NCI-H748 treated with DMSO at 0.1 percent for 48 hours (cell line): ENCODE measurements at places on chromosomes 2 and 18.

DNA sequence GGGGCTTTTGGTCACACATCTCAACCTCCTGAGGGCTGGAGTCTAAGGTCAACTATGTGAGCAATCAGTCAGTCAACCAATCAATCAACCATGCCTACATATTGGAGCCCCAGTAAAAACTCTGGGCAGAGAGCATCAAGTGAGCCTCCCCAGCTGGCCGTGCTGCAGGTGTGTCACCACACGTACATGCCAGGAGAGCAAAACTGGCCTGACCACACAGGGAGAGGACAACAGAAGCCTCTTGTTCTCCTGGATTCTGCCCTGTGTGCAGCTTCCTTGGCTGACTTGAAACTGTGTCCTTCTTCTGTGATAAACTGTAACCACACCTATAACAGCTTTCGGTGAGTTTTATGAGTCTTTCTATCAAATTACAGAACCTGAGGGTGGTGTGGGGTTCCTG, 25.9 kb downstream of the GPR35 start:
- DNase-seq: no peak

GRCh38 chr18:75521816-75522215, 94.3 kb upstream of the SMIM21 start:
- DNase-seq: no peak

DNA sequence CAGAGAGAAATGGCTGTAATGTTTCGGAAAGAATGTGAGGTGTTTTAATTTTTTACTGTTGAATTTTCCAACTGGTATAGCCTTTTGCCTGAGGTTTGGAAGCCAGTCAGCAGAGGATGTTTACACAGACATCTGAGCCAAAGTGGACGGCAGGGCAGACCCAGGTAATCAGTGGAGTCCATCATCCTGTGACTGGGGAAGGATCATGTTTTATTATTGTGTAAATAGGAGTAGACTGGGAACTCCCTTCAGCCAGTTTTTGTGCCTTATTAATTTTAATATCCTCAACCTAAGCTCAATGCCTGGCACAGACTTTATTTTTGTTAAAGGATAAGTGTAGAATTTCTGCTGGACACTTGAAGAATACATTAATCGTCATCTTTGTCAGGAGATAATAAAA, 142.0 kb upstream of the GAREM1 start:
- DNase-seq: peak; percentile 86

DNA sequence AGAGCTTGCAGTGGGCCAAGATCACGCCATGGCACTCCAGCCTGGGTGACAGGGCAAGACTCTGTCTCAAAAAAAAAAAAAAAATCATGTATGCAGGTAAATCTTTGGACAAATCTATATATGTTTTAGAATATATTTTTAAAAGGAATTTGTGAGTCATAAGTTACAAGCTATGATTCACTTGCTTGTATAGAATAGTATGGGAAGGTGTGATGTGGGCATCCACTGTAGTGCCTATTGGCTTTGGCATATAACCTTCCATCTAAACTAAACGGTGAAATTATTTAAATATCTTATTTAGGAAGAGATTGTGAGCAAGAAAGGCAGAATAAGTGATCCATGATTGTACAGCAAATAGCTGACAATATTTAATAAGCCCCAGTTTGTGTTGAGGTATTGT, 261.1 kb downstream of the GALNT13 start:
- no peak for DNase-seq

DNA sequence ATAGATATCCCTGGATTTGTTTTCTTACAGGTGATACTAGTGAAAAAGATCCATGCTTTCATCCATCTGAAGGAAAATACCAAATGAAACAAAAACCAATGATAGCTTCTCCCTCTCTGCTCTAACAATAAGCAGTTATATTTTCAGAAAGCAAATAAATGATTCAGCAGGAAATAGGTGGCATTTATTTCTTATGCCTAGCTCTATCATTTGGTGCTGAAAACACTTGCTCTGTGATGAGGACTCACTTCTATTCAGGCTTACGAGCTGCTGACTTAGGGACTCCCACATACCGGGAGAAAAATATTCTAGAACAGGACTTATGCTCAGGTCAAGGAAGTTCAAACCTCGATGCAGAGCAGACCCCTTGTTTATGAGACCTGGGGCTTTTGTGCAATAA, 142.6 kb downstream of the SETBP1 start:
- no peak for DNase-seq

DNA sequence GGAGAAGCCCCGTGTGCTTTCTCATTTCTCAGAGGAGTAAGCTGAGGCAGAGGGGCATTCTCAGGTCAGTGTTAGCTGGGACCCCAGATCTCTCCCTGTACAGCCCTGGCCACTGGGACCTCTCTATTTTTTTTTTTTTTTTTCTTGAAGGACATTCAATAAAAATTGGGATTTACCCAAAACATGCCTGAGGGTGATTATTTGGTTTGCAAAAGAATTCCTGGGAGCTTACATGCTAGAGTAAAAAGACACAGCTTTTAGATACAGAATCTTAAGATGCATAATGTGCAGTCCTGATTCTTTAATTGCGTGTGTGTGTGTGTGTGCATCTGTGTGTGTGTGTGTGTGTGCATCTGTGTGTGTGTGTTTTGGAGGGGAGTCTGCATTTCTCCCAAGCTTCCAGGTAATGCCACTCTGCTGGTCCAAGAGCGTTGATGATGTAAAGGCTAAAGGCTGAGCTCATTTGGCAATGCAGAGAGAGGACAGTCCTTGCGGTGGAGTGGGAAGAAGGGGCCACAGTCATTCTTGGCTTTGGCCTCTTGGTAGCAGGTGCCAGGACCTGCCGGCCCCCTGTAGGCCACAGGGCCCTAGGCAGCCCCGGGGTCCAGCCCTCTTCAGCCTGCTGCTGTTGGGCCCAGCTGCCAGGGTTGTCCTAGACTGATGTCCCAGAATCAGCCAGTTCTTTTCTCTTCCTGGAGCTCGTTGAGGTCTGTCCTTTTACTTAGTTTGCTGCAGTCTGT, 74.1 kb upstream of the MCFD2 start:
- no peak for DNase-seq

DNA sequence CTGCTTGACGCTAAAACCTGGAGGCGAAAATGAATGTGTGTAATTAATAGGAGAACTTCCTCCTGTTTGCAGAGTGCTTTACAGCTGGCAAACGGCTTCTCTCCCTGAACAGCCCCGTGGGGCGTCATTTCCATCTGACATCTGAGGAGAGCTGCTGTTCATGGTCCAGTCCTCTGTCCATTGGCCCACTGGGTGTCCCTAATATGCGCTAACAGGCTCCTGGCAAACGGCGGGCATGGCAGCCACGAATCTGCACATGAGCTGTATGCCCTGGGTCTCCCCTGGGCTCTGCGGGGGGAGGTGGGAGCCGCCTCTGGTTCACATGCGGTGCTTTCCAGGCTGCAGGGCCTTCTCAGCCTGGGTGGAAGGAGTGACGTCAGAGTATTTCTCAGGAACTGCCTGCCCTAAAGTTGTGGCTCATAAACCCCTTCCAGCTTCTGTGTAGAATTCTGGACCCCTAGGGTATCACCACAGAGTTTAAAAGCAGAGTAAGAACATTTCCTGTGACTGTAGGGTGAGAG, 73.2 kb downstream of the LRRFIP1 start:
- no peak for DNase-seq

DNA sequence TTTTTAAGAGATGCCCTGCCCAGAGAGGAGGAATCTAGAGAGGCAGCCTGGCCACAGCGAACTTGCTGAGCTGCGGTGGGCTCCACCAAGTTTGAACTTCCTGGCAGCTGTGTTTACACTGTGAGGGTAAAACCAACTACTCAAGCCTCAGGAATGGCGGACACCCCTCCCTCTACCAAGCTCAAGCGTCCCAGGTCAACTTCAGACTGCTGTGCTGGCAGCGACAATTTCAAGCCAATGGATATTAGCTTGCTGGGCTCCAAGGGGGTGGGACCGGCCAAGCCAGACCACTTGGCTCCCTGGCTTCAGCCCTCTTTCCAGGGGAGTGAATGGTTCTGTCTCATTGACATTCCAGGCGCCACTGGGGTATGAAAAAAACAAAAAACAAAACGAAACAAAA, 289.4 kb downstream of the KCNS3 start:
- no peak for DNase-seq

- no peak for DNase-seq
Observed at GRCh38 chr18:4181882-4182568, 273.1 kb downstream of the DLGAP1 start.

- no peak for DNase-seq
Observed at GRCh38 chr2:98750593-98751282, 19.8 kb upstream of the MGAT4A start.

DNA sequence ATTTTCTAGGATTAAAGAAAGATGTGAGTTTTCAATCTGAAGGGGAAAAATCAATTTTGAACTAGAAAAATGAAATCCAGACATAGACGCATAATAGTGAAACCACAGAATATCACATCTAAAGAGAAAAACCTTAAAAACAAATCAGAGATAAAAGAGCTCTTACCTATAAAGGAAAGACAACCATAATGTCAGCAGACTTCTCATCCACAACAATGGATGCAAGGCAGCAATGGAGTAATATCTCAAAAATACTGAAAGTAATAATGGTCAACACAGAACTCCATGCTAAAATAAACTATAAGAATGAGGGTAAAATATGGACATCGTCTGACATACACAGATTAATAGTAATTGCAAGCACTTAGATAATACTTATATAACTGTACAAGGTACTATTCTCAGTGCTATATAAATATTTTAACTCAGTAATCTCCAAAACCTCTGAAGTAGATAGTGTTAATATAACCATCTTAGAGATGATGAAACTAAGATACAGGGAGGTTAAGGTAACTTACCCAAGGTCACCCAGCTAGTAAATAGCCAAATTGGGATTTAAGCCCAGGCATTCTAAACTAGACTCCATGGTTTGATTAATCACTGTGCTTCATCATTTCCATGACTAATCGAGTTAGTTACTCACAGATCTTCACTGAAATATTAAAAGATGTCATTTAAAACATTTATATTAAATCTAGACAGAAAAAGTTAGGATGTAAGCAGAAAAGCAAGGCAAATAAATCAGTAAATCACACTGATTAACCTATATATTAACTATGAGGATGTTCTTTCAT, 89.4 kb upstream of the SPTBN1 start:
- no peak for DNase-seq

DNA sequence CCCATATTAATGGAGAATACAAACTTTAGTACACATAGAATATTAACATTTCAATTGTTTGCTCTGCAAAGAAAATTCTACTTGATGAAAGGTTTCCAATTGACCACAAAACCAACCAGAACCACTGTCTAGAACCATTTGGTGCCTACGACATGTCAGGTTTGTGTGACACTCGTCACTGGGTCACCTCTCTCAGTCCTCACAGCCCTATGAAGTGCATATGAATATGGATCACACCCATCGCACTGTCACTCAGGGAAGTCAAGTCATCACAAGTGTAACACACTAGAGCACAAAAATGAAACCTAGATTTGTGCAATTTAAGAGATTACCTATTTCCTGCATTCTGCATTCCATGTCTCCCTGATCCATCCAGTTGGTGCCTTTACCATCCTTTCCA, 43.7 kb downstream of the PTPN2 start:
- no peak for DNase-seq

DNA sequence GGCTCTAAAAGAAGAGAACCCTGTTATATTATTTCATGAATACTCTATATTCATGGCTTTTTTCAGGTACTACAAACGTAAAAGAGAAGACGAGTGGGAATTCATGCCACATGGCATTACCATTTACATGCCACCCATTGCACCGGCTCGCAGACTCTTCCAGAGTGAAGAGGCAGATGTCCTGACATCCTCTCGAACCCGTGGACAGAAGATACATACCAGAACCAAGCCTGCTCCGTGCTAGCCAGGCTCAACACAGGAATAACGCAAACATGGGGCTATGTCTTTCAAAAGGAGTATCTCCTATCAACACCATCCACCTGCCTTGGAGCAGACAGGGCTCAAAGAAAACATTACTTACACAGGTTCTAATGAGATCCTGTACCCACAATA, 168.8 kb downstream of the THADA start:
- no peak for DNase-seq

- DNase-seq: peak; percentile 19
Observed at GRCh38 chr18:13530879-13531387, 195.4 kb downstream of the FAM210A start.

- DNase-seq: no peak
Observed at GRCh38 chr18:2654928-2655177, 673 bp upstream of the SMCHD1 start.

DNA sequence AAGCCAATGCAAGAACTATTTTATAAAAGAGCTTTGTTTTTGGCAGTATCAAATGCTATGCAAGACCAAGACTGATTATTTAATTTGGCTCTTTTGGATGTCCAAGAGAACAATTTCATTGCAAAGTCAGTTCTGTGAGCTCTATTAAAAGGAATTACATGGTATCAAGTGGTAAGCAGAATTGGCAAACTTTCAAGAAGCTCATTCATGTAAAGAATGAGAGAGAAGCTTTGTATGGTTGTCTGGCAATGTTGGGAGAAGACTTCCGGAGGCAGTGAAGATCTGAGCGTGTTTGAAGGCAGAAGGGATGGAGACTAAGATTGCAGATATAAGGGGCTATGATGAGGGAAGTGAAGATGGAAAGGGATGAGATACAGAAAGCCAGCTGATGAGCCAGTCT, 49.6 kb downstream of the CPS1 start:
- no peak for DNase-seq

DNA sequence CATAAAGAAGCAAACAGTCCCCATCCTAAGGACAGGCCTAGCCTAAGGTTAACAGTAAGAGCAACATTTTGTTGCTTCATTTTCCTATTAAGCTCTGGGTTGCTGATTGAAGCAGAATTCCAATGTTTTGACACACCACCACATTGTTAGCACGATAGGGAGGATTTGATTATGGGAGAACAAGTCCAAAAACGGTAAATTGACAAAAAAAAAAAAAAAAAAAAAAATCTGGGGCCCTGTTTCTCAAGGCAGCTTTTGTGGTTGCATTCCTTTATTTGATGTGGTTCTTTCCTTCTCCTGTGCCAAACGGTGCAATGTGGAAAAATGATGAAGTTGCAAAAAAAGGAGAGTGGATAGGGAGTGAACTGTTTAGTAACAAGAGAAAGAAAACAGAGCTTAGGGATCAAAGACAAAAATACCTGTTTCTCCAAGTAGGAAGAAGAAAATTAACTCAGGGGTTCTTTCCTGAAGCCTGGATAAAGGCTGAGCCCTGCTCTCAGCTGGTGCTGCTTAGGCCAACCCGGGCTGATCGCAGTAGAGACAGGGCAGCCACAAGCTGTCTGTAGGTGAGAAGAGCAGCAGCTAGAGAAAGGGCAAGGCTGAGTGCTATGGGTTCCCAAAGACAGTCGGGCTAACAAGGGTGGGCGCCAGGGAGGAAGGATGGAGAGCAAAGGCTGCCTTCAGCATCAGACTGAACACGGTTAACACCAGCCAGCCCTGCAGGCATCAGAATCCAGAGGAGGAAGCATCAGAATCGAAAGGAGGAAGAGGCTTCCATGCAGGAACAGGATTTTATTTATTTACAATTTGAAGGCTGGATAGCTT, 167.8 kb upstream of the FOSL2 start:
- no peak for DNase-seq

GRCh38 chr2:118151831-118152230, 63.6 kb downstream of the INSIG2 start:
- DNase-seq: no peak

GRCh38 chr2:18889565-18890332, 300.4 kb upstream of the NT5C1B start:
- no peak for DNase-seq

GRCh38 chr2:100900156-100900795, 80.3 kb downstream of the NPAS2 start:
- DNase-seq: no peak
